Activated CD4-positive, alpha-beta memory T cell treated with anti-CD3 and anti-CD28 coated beads for 36 hours (primary cell): ENCODE measurements at places on chromosomes 4 and X. TPM values are rescaled to one million over a fixed set of nuclear protein-coding genes. Genes with fewer than 3 reads are reported as not detected.
A peak's percentile ranks its signal among the peaks of the same experiment; 100 is the strongest.

CYLC1 gene
- not detected for total RNA-seq

PNMA5 gene
- total RNA-seq: 0.10 TPM

DCX gene
- total RNA-seq: not detected

ODAM gene
- total RNA-seq: not detected

VCX gene
- not detected for total RNA-seq

DNA sequence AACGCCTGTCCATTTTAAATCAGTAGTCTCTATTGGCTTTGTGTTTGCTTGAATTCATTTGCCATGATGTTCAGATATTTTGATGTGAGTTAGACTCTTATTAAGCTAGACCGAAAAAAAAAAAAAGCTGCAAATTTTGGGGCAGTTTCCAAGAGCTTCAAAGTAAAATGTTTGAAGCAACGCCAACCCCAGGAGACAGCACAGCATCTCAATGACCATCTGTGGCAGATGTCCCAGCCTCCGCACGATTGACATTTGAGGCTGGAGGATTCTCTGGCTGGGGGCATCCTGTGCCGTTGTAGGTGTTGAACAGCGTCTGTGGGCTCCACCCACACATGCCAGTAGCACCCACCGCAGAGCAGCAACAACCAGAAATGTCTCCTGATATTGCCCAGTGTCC, 17.1 kb upstream of the ARSF start:
- DNase-seq: no peak
- no peak overlapping the region for H3K27ac ChIP-seq
- H3K4me3 ChIP-seq: no peak overlapping the region

DNA sequence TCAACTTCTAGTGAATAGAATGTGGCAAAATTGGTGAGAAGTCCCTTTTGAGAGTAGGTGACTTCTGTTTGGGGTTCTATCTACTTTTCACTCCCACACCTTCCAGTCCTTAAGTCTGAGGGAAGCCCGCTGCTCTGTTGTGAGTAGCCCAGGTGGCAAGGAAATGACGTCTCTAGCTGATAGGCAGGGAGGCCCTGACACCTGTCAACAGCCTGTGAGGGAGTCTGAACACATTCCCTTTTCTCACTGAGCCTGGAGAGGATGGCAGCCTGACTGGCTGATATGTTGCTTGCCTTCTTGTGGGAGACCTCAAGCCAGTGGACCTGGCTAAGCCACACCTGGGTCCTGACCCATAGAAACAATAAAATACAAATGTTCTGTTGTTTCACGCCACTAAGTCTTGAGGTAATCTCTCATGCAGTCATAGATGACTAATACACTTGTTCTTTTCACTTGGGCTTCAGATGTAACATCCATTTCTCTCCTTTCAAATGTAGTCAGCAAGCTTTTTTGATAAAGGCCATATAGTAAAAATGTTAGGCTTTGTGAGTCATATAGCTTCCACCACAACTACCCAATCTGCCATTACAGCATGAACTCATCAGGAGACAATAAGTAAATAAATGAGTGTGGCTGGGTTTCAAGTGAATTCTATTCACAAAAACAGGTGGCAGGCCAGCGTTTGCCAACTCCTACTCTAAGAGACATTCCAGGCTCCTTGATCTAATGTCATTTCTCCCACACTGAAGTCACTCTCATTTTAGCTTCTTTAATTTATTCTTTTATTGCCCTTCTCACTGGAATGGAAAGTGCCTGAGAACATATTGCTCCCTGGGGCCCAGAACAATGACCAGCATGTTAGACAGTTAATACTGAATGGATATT, 265.1 kb upstream of the MAD2L1 start:
- peak overlapping the region; percentile 28 for H3K27ac ChIP-seq
- H3K4me3 ChIP-seq: no peak overlapping the region
- H3K4me1 ChIP-seq: peaks cover 11% of the 10 kb centered on the region

DNA sequence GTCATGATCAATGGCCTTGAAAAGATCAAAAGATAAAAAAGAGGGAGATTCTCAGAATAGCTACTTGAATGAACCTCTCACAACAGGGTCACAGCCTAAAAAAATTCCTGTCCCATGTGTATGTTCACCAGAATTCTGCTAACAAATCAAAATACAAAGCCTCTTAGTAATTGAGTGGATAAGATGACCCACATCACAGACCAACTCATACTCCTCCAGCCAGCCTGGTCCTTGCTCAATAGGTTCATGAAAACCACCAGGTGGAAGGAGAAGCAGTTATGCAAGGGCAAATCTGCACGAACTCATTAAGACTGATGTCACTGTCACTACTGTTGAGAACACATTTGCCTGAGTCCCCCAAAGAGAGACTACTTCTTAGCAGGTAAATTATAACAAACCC, 21.5 kb downstream of the WDFY3 start:
- DNase-seq: no peak
- no peaks in the 10 kb centered on the region for H3K4me1 ChIP-seq
- no peaks in the 10 kb centered on the region for H3K36me3 ChIP-seq
- peaks cover 4% of the 10 kb centered on the region for H3K27me3 ChIP-seq
- no peak overlapping the region for H3K4me3 ChIP-seq

DNA sequence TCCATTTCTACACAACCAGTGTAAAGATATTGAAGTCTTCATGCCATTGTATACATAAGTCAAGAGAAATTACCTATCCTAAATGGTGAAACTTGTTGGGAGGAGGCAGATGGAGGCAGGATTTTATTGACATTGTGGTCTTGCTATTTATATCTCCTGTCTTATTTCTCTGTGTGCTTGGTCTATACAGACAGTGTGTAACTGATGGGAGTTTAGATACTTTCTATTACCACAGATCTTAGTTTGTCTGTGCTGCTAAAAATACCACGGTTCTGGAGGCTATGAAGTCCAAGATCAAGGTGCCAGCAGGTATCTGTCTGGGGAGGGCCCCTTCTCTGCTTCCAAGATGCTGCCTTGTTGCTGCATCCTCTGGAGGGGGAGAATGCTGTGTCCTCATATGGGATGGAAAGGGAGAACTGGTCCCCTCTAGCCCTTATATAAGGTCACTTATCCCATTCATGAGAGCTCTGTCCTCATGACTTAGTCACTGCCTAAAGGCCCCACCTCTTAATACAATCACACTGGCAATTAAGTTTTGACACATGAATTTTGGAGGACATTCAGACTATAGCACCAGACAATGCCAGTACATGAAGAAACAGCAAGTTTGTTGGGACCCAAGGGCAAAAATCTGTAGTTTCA, 62.4 kb downstream of the SYNPO2 start:
- no peak for DNase-seq
- peaks cover 1% of the 10 kb centered on the region for H3K27me3 ChIP-seq
- H3K4me3 ChIP-seq: no peak overlapping the region
- H3K36me3 ChIP-seq: no peaks in the 10 kb centered on the region
- H3K27ac ChIP-seq: no peak overlapping the region

GRCh38 chr4:52566136-52567031, 92.7 kb downstream of the USP46 start:
- no peak overlapping the region for H3K4me3 ChIP-seq
- no peaks in the 10 kb centered on the region for H3K36me3 ChIP-seq
- H3K4me1 ChIP-seq: no peaks in the 10 kb centered on the region
- no peak for DNase-seq

GRCh38 chrX:123425471-123425870, 241.4 kb downstream of the GRIA3 start:
- no peak overlapping the region for H3K27ac ChIP-seq
- H3K4me3 ChIP-seq: no peak overlapping the region
- DNase-seq: no peak

DNA sequence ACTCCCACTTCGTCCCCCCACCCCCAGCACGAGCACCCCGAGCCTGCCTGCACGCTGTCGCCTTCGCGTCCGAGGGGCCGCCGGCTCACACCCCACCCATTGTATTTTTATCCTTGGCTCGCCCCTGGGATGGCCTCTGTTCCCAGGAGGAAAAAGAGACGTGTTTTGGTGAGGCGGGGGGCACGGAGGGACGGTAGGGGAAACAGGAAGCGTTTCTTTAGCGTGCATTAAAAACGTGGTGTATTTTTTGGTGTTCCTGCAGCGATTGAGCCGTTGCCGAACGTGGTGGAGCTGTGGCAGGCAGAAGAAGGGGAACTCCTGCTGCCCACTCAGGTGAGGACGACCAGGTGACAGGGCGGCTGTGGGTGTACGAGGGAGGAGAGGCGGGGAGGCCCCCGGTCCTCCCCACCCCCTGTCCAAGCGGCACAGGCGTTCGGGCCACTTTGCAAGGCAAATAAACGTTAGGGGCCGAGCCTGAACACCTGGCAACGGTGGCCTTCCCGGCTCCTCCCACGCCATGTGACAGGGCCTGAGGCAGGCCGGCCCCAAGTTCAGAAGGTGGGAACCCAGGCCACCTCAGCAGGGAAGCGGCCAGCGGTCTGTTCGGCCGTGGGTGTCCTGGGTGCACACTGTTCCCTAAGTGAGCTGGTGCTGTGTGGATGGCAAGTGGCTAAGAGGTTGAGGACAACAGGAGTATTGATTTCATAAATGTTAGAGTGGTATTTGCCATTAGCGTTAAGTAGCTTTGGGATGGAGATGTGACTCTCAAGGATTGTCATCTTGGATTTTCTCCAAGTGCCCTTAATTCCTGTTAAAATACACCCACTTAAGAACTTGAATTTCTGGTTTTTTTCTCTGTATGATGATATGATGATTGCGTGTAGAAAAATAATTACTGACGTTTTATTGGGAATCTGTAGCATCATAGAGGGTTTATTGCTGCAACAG, 1.1 kb downstream of the TMEM131L start:
- H3K27me3 ChIP-seq: peaks cover 1% of the 10 kb centered on the region
- H3K4me3 ChIP-seq: peak overlapping the region; percentile 93
- peaks cover 31% of the 10 kb centered on the region for H3K36me3 ChIP-seq
- peak; percentile 68 for DNase-seq

- H3K4me1 ChIP-seq: peaks cover 14% of the 10 kb centered on the region
- peak; percentile 54 for DNase-seq
- H3K27ac ChIP-seq: peak overlapping the region; percentile 78
- peak overlapping the region; percentile 28 for H3K4me3 ChIP-seq
- H3K27me3 ChIP-seq: no peaks in the 10 kb centered on the region
- H3K36me3 ChIP-seq: peaks cover 51% of the 10 kb centered on the region
These were observed 28.2 kb upstream of the CENPU start for GRCh38 chr4:184762100-184762499.

DNA sequence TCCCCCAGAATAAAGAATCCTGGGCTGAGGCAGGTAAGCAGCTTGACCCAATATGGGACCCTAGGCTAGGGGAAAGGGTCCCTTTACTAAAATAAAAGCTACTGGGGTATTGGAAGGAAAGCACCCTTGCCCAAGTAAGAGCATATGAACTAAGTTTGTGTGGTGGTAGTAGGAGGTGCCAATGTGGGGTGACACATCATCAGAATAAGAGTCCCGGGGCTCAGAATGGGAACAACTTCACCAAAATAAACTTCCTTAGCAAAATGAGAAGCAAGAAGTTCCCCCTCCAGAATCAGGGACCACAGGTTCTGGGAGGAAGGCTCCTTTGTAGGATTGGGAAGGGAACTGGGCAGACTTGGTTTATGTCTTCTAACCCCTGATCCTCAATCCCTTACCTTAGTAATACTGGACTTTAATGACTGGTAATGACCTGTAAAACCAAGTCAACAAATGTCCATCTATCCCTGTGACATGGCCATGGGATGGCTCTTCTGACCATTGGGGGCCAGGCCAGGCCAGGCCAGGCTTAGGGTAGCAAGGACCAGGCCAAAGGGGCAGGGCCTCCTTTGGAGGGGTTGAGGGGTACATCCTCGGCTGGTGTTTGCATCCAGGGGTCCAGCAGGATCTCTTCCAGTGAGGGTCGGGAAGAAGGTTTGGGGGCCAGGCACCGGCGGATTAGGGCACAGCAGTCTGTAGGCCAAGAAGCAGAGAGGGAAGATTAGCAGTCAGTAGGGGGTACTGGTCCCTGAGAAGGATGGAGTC, 2.3 kb upstream of the SLC35A2 start:
- H3K4me1 ChIP-seq: peaks cover 30% of the 10 kb centered on the region
- DNase-seq: no peak
- peaks cover 80% of the 10 kb centered on the region for H3K36me3 ChIP-seq
- peak overlapping the region; percentile 99 for H3K27ac ChIP-seq
- peak overlapping the region; percentile 98 for H3K4me3 ChIP-seq

- H3K27ac ChIP-seq: peak overlapping the region; percentile 82
- H3K4me1 ChIP-seq: peaks cover 17% of the 10 kb centered on the region
- no peak overlapping the region for H3K4me3 ChIP-seq
- no peak for DNase-seq
These were observed 45.2 kb downstream of the ADH5 start for GRCh38 chr4:99043346-99043745.

- H3K36me3 ChIP-seq: peaks cover 5% of the 10 kb centered on the region
- peak overlapping the region; percentile 71 for H3K27ac ChIP-seq
These were observed 126.8 kb downstream of the KLHL8 start for GRCh38 chr4:87093443-87094123.

DNA sequence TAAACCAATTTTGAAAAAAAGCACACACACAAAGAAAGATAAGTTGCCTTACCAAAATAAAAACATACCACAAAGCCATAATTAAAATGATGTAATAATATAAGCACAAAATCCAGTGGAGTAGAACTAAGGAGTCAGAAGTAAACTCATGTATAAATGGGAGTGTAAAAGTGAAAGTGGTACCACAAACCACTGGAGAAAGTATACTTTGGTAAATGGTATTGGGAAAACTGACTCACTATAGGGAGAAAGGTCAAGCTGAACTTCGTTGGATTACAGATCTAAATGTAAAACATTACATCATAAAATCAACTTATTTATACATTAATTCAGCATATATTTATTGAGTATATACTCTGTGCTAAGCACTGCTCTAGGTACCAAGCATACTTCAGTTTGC, 46.3 kb upstream of the HHIP start:
- no peak for DNase-seq
- H3K4me3 ChIP-seq: no peak overlapping the region
- H3K27me3 ChIP-seq: no peaks in the 10 kb centered on the region
- H3K4me1 ChIP-seq: no peaks in the 10 kb centered on the region
